ENCODE measurements at places on chromosomes 13 and 19.

- DNase-seq, result no peak
Measured at GRCh38 chr19:4877753-4878490, 10.5 kb upstream of the PLIN3 start.

DNA sequence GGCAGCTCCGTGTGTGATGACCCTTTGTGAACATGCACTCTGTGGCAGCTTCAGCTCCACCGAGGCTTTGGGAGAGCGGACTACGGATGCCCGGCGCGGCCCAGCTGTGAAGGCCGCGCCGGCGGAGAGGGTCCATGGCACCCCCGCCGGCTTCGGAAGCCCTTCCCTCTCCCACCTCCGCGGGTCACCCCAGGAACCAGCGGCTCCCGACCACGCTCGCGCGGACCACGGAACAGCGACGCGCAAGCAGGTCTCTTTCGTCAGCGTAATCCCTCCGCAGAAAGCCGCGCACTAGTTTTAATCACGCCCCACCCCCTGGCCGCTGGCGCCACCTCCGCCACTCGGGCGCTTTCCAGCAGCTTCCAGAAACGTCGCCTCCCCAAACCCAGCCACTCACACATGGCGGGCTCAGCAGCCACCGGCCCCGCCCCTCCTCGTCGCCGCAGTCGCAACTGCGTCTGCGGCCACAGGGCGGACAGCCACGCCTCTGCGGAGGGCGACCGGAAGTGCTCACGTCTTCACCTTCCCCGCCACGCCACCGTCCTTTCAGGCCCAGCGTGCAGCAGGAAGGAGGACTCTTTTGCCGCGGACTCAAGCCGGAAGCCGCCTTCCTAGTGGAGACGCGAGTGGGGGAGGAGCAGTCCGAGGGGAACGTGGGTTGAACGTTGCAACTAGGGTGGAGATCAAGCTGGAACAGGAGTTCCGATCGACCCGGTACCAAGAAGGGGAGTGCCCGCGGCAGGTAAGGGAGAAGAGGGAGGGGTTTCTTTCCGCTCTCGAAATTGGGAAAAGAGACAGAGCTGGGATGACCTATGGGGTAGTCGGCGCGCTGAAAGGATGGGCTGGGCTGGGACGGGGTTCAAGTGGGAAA lies at the start of gene USPL1:
TSS of gene USPL1 (plus strand) at position 606 of the 871 bp plus-strand sequence. CDS start 3,221 bp downstream, outside the sequence.
- DNase-seq, result peak; percentile 97

DNA sequence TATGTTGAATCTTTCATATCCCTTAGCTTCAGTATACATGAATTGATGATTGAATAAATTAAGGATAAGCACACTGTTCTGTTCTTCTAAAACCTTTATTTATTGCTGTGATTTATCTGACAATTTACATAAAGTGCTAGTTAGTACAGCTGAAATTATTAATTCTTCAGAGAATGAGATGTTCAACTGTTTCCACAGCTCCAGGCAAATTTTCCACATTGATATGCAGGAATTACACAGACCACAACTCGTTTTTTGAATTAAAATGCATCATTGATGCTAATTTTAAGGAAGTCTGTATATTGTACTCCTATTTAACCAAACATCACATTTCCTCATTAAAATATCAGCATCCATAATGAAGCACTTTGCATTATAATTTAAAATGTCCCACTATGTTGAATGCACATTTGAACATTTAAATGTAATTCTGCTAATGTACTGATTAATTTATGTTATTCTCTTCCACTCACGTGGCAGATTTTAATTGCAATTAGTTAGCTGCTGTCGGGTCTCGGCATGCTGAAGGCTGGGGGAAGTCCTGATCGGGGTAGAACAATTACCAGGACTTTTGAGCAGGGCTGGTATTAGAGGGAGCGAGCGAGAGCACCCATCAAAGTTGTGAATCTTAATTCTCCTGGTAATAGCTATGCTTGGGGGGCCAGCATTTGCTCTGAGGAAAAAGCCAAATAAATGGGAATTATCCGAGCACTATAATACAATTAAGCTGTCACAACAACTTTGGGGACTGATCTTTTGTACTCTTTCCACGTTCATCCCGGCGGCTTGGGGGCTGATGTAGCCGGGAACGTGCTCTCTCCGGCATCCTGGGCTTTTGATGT lies 136.7 kb upstream of the TMTC4 start:
- no peak for DNase-seq

DNA sequence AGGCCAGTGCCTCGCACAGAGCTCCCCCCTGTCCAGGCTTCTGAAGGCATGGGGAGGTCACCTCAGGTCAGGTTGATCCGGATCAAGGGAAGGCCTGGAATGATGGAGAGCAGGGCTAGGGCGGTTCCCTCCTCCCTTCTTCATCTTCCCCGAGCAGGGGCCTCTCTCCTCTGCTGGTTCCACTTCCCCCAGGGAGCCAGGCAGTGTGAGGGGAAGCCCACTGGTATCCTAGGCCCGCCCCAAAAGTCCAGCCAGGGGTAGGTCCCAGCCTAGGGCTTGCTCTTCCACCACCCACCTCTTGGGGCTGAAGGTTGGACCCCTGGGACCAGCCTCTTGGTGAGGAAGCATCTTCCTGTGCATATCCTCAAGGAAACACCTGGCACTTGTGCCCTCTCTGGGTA lies 16.4 kb upstream of the PRR19 start:
- DNase-seq, result no peak

- no peak for DNase-seq
Measured at GRCh38 chr13:100440751-100441425, 147.7 kb downstream of the GGACT start.

All from brain microvascular endothelial cell (primary cell).